ENCODE measurements at places on chromosomes 7 and 10.

- no peak for DNase-seq
These were observed 99.8 kb upstream of the SVIL start for GRCh38 chr10:29734640-29734961.

- DNase-seq = no peak
These were observed 5.2 kb upstream of the MKRN1 start for GRCh38 chr7:140484479-140484878.

DNA sequence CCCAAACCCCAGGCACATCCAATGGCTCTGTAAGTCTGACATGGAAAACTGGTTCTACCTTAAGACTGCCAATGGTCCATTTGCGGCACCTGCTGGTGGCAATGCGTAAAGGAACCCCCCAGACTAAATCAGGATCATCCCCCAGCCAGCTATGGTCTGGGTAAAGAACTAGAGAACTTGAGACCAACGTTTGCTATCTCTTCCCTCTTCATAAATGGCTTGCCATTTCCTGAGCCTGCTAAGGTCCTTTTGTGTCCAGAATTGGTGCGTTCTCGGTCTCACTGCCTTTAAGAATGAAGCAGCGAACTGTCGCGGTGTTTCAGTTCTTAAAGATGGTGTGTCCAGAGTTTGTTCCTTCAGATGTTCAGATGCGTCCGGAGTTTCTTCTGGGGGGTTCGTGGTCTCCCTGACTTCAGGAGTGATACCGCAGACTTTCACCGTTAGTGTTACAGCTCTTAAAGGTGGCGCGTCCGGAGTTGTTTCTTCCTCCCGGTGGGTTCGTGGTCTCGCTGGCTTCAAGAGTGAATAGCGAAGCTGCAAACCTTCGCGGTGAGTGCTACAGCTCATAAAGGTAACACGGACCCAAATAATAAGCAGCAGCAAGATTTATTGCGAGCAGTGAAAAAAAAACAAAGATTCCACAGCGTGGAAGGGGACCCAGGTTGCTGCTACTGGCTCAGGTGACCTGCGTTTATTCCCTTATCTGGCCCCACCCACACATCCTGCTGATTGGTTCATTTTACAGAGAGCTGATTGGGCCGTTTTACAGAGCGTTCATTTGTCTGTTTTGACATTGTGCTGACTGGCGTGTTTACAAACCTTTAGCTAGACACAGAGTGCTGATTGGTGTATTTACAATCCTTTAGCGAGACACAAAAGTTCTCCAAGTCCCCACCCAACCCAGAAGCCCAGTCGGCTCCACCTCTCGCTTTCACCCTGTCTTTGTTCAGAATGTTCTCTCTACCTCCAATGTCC, 95.4 kb downstream of the ELMO1 start:
- DNase-seq = peak; percentile 92

- DNase-seq = no peak
These were observed 32.1 kb downstream of the AGAP3 start for GRCh38 chr7:151118108-151119054.

DNA sequence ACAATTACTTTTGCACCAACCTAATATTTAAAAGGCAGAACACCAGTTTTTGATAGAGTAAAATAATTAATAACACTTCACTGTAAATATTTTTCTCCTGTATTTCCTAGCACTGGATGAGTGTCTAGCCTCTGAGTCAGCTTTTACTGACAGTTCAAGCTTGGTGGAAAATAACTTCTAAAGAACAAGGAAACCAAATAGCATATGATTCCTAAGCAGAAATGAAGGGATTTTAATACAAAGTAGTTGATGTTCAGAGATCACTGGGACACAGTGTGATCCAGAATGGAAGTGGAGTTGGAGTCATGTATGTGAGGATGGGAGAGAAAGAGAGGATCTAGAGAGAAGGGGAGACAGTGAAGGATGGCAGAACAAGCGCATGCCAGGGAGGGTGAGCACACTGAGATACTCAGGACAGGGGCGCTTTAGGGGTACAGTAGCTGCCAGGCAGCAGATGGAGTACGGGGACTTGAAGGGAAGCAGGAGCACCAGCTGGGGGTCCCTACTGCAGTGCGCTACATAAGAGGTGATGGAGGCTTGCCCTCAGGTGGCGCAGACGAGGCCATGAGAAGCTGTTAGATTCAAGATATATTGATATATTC, 117.9 kb upstream of the KLF6 start:
- DNase-seq = no peak

DNA sequence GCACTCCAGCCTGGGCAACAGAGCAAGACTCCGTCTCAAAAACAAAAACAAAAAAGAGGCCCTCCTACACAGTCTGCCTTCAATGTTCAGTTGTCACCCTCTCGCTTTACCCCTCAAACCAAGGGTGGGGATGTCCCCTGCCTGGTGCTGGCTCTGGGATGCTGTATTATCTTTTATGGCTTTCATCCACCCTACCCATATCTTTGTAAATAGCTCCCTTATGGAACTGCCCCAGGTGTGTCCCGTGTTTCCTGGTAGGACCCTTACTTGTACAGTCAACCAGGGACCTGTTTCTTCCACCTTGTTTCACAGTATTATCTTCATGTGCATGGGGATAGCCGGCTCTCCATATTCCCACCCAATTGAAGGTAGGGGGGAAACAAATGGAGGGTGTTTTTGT, 15.7 kb upstream of the LAMB1 start:
- no peak for DNase-seq

DNA sequence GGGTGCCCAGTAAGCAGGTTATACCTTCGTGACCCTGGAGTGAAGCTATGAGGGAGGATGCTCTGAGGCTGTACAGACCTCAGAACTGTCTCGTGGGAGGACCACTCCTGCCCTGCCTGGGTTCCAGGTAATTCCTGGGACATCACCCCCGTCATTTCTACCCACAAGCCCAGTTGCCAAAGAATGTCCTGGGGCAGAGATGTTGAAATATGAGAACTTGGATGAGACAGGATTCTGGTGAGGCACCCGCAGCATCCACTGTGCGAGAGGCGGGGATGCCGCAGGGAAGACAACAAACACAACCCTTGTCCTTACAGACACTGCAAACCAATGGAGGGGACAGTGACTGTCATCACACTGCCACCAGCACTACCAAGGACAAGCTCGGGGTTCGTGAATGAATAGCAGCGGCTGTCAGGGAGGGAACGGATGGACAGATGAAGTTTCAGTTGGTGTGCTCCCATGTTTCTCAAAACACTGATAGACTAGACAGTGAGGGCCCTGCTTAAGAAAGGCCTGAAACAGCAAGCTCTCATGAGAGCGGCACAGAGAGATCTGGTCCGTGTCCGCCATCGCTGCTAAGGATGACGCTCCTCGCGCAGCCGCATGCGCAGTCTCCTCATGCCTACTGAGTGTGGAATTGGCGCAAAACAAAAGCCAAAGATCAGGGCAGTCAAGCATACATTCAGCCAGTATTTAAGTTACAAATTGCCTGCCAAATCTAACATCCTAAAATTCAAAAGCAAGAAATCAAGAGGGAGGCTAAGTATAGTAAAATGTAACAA, 82.0 kb upstream of the RHEB start:
- no peak for DNase-seq

GRCh38 chr7:92798517-92799249, 37.7 kb downstream of the CDK6 start:
- peak; percentile 56 for DNase-seq

DNA sequence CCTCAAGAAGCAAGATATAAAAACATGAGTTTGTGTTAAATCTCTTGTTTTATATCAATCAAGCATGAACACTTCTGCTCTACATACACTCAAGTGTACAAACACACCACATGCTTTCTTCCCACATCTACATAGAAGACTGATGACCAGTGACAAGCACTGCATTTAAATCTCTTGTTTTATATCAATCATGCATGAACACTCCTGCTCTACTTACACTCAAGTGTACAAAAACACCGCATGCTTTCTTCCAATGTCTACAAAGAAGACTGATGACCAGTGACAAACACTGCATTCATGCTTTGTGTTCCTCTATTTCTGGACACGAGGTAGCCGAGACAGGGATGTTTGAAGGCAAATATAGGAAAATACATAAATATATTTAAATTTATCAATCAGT, 642.0 kb upstream of the PFKP start:
- DNase-seq = no peak

DNA sequence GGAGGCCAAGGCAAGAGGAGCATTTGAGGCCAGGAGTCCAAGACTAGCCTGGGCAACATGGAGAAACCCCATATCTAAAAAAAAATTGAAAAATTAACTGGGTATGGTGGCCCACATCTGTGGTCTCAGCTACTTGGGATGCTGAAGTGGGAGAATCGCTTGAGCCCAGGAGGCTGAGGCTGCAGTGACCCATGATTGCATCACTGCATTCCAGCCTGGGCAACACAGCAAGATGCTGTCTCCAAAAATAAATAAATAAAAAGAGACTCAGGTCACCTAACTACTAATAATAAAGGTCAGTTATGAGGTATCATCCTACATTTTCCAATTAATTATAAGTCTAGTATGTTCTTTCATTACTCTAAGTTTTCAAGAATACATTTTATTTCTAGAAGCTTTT, 20.6 kb downstream of the CABCOCO1 start:
- no peak for DNase-seq

GRCh38 chr7:141928146-141928844, 12.1 kb downstream of the OR9A4 start:
- DNase-seq = peak; percentile 57

- no peak for DNase-seq
These were observed 641.8 kb upstream of the FOXK1 start for GRCh38 chr7:4040109-4040928.

- DNase-seq = no peak
These were observed 90.5 kb downstream of the INHBA start for GRCh38 chr7:41612386-41612785.

DNA sequence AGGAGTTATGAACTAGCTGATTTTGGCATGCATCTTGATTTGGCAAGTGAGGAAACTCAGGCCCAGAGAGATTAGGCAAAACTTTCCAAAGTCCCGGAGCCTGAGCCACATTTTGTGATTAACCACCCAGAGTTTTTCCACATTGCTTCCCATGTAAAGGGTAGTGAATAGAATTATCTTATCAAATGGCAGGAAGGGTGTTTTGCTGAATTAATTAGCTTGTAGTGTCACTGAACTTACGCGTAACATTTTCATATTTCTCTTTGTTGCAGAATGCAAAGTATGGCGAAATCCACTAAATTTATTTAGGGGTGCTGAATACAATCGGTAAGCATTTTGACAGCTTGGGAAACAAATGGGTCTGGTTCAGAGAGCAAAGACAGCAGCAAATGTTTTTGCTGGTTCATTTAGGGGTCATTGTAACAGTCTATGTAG, 176.2 kb downstream of the ST7 start:
- no peak for DNase-seq

DNA sequence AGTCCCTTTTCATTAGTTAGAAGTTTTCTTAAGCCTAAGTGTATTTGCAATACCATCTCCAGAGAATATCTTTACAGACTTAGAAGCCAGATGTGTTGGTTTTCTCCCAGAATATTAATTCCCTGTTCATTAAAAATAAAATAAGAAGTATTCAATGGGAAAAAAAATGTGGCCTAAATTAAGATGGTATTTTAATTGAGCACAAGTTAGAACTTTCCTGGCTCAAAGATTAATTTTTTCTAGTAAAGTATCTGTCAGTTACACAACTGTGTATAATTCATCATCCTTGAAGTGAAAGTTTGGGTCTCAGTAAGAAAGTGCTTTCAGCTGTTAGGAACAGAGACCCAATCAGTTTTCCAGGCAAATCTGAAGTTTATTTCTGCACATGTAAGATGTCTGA, 1179.5 kb upstream of the C7orf33 start:
- no peak for DNase-seq

GRCh38 chr7:20865684-20866083, 79.0 kb upstream of the SP8 start:
- no peak for DNase-seq

DNA sequence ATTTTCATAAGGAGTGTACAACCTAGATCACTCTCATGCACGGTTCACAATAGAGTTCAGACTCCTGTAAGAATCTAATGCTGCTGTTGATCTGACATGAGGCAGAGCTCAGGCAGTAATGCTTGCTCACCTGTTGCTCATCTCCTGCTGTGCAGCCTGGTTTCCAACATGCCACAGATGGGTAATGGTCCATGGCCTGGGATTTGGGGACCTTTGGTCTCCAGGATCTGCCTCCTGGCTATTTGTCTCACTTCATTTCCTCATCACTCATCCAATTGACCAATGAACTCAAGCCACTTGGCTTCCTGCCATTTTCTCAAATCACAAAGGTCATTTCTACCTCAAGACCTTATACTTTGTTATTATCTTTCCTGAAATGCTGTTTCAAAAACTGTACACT, 786.1 kb downstream of the ANKRD7 start:
- no peak for DNase-seq

DNA sequence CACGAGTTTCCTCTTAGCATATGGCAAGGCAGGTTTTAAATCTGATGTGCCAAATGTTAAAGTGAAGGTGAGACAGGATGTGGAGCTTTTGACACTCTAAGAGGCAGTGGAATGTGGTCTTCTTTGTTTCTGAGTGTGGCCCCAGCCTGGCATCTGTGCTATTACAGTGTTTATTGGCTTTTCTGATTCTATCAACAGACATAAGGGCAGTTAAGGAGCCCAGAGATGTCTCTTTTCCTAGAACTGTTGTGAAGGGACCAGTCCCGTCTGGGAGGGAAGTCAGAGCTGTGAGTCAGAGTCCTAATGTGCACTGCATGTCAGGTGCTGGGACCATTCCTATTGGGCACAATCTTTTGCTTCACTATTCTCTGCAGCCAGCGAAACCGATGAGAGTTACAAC, 32.5 kb downstream of the TRUB1 start:
- DNase-seq = no peak

DNA sequence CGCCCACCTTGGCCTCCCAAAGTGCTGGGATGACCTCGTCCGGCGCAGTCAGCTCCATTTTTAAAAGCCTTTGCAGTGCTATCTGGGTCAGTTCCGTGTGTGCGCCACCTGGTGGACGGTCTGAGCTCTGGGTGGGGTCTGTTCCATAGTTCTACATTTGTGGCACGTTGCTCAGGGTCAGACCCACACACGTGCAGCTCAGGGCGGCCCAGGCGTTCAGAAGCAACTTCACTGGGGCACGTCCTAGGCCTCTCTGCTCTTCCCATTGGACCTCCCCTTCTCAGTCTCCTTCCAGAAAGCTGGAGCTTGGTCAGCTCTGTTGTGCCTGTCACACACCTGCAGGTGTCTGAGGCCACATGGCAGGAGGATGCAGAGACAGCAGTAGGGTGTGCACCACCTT, 137.9 kb downstream of the DNAJB6 start:
- peak; percentile 55 for DNase-seq

- no peak for DNase-seq
These were observed 75.7 kb upstream of the NANOS1 start for GRCh38 chr10:118953598-118954393.

GRCh38 chr10:119341459-119342301, 134.3 kb downstream of the GRK5 start:
- peak; percentile 18 for DNase-seq

- no peak for DNase-seq
These were observed 76.3 kb downstream of the COL13A1 start for GRCh38 chr10:69878038-69878437.

- DNase-seq = no peak
These were observed 29.7 kb upstream of the DDC start for GRCh38 chr7:50594734-50595485.

All from hematopoietic multipotent progenitor cell treated with erythropoietin and hydrocortisone succinate and interleukin-3 and kit ligand, for 4 days (in vitro differentiated cells).